T1000 (cell line): ENCODE measurements at places on chromosomes 3 and 15.

- no peak for DNase-seq
These were observed 53.0 kb downstream of the TBC1D2B start for GRCh38 chr15:78024519-78024870.

DNA sequence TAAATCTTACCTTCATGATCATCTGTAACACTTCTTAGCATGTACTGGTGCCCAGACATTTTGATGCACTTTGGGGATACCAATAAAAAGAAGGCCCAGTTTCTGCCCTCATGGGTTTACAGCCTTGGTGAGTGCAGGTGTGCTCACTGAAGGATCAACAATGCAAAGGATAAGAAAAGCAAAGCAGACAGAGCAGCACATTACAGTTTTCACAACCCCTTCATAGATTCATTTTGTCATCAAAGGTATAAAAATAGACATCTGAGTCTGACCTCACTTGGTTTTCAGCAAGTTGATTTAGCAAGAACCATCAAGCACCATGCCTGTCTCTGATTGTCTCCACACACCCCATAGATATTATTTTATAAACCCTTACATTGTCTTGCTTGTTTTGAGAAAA lies 77.6 kb downstream of the BFSP2 start:
- DNase-seq = no peak

- no peak for DNase-seq
These were observed 32.2 kb downstream of the ATP10A start for GRCh38 chr15:25830844-25831451.

- DNase-seq = peak; percentile 39
These were observed 617.4 kb downstream of the CADM2 start for GRCh38 chr3:85576091-85576690.

GRCh38 chr3:178086144-178086825 lies 450.0 kb upstream of the KCNMB2 start:
- no peak for DNase-seq

DNA sequence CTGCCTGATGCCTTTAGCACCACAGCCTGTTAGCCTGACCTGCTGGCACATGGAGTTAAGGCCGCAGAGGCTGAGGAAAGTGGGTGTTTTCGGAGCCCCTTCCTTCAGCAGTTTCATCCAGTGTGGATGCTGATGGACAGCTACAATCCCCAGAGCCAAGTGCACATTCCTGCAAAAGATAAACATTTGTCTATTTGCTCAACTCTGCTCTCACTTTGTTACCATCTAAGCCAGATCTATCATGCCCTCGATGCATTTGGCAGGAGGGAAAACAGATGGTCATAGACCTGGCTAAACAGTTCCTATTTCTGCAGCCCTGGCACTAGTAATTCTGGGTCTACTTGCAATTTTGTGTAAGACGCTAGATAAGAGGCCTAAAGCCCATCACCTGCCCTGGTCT lies 312.9 kb upstream of the RASGRP1 start:
- DNase-seq = no peak

DNA sequence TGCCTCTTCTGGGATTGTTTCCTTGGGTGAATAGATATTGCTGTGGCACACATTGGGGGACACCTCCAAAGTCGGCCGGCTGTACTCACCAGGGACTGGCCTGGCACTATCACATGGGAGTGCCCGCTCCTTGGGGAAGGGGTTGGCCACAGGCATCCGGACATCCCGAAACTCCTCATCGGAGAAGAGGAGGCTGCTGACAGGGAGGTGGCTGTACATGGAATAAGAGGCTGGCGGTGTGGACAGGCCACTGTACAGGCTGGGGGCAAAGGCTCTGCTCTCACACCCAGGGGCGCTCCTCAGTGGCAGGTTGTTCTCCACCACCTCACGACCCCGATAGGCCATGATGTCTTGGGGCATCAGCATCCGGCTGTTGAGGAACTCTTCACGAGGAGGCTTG lies 15.7 kb downstream of the BCL6 start:
- no peak for DNase-seq

GRCh38 chr3:149332227-149332765 lies 1.1 kb downstream of the TM4SF18 start:
- DNase-seq = no peak

GRCh38 chr3:125236331-125236903 lies 23.9 kb upstream of the SLC12A8 start:
- no peak for DNase-seq

DNA sequence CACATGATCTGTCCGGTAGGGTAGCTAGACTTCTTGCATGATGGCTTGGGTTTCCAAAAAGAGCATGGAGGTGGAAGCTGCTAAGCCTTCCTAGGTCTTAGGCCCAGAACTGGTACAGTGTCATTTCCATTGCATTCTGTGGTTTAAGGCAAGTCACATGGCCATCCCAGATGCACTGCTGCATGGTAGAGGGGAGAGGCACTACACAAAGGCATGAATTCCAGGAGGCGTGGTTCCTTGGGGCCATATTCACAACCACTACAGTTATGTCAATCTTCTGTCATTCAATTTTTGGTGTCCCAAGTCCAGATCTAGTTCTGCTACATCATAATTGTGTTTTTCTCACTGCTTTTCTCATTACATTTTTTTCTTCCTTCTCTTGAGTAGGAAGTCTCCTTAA lies 122.2 kb upstream of the CHRM5 start:
- DNase-seq = no peak

- DNase-seq = no peak
These were observed 471 bp downstream of the NKIRAS1 start for GRCh38 chr3:23916152-23916885.

DNA sequence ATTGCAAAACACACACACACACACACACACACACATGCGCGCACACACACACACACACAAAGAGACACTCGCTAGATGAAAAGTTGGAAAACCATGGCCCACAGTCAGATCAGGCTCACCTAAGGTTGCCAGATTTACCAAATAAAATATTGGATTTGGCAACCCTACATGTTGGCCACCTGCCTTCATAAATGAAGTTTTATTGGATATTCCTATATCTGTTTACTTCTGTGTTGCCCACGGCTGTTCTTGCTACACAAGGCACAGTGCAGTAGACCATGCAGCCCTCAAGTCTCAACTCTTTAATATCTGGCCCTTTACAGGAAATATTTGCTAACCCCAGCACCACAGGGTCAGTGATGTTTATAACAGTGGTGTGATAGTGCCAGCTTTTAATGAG lies 445.0 kb upstream of the PROK2 start:
- DNase-seq = no peak

DNA sequence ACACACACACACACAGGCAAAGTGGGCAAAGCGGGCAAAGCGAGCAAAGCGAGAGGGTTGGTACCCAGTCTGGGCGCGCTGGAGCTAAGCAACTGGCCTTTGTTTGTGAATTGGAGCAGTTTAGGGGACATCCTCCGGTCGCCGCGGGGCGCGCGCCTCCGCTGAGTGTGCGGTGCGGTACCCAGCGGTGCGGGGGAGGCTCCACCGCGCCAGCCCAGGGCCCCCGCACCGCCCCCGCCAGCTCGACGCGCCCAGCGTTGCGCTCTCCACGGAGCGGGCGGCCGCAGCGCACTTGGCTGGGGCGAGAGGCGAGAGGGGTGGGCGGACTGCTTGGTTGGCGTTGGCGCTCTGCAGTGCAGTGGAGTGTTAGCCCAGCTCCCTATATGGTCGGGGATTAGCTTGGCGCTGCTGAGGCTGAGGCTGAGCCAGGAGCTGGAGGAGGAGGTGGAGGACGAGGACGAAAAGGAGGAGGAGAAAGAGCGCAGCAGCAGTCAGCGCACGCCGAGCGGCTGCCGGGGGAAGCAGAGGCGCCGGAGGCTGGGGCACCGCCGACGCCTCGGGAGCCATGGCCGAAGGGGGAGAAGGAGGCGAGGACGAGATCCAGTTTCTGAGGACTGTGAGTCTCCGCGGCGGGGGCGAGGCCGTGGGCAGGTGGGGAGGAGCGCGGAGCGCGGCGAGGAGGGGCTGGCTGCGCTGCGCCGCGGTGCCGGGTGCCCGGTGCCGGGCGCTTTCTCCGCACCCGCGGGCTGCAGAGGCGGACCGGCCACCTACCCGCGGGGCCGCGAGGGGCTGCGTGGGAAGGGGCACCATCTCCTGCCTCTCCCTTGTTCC lies at the start of gene RYR3:
Gene RYR3, plus strand, starts transcription at position 487 of the 831 bp plus-strand sequence. Its CDS starts 79 bp downstream, at position 566.
- DNase-seq = no peak

GRCh38 chr3:123279121-123279520 lies 77.4 kb downstream of the SEC22A start:
- DNase-seq = no peak

- no peak for DNase-seq
These were observed 493.6 kb upstream of the MDFIC2 start for GRCh38 chr3:70806021-70806420.

GRCh38 chr15:51260202-51260601 lies 78.2 kb downstream of the CYP19A1 start:
- DNase-seq = no peak

DNA sequence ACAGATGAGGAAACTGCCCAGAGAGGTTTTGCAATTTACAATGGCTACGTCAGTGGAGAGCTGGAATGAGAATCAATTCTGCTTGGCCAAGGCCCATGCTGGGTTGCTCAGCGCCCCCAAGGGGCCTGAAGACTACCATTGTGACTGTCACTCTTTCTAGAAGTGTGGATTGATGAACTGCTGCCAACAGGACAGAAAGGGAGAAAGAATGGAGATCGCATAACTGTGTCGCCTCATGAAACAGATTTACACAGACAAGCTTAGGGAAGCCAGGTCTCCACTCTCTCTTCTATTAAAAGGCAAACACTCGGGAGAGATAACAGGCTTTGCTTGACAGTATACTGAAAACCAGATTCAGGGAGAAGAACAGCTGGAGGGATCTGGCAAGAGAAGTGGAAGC lies 160.0 kb downstream of the STT3B start:
- DNase-seq = no peak

GRCh38 chr15:68653801-68654200 lies 75.0 kb downstream of the CORO2B start:
- DNase-seq = no peak

- no peak for DNase-seq
These were observed 1142.1 kb upstream of the CADM2 start for GRCh38 chr3:83816653-83817052.

DNA sequence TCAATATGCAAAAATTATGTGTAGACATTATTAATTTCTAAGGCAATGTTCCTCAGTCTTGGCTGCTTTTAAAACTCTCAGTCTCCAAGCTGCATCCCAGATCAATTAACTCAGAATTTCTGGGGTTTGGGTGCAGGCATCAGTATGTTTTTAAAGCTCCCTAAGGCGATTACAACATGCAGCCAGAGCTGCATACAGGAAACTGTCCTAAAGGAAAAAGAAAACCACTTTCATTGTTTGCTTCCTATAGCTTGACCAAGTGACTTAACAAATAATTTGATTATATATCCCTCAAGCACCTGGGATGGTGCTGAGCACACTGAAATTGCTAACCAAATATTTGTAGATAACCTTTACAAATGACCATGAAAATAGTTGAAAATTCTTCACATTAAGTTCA lies 194.7 kb downstream of the DTWD1 start:
- DNase-seq = no peak

DNA sequence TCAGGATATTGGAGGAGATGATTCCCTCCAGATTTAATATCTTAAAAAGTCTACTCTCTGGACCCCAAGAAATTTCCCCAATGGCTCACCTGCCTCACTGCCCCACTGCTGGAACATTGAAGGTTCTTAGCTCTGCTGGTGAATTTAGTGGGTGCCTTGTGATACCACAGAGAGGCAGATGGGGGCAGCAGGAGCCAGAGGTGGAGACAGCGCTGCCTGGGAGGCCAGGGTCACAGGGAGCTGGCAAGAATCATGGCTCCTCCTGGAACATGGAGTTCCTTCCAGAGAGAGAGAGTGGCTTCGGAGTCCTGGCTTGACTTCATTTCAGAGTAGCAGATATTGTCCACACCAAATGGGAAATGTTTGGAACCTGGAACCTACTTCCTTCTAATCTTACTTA lies 263.5 kb upstream of the CFAP20DC start:
- DNase-seq = no peak

DNA sequence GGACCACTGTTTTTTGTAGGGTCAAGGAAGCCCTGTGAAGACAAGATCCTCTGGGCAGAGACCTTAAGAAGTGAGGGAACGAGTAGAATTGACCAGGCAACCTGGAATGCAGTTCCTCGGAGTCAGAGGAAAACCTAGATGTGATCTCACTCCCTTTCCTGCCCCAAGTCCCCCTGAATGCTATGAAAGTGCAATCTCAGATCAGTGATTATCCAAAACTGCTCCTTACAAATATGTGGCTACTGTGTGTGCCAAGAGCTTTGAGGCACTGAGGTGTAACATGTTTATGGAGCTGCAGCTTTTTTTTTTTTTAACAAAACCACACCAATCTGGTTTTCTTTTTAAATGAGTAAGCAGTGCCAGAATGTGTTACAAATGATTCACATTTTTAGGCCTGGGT lies 35.8 kb downstream of the THSD4 start:
- DNase-seq = no peak

DNA sequence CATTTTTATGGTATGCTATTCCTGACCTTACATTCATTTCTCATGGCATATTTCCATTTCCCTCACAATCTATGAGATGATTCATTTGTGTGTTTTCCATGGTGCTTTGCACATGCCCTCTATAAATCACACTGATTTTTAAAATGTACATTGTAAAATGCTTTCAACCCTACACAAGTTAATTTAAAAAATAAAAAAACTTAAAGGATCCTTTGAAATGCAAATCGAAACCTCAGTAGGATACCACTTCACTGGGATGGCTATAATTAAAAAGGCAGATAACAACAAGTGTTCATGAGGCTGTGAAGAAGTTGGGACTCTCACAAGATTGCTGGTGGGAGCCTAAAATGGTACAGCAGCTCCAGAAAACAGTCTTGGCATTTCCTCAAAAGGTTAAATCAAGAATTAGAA lies 83.5 kb downstream of the FMN1 start:
- no peak for DNase-seq

GRCh38 chr3:105661461-105661860 lies 207.4 kb downstream of the CBLB start:
- no peak for DNase-seq

GRCh38 chr15:58185439-58185838 lies 47.3 kb downstream of the AQP9 start:
- no peak for DNase-seq

GRCh38 chr3:132267391-132267993 lies 49.7 kb upstream of the ACP3 start:
- DNase-seq = no peak

- DNase-seq = peak; percentile 52
These were observed 61.3 kb upstream of the PSMD6 start for GRCh38 chr3:64084640-64085039.

GRCh38 chr3:69368129-69368741 lies 17.7 kb downstream of the FRMD4B start:
- no peak for DNase-seq

DNA sequence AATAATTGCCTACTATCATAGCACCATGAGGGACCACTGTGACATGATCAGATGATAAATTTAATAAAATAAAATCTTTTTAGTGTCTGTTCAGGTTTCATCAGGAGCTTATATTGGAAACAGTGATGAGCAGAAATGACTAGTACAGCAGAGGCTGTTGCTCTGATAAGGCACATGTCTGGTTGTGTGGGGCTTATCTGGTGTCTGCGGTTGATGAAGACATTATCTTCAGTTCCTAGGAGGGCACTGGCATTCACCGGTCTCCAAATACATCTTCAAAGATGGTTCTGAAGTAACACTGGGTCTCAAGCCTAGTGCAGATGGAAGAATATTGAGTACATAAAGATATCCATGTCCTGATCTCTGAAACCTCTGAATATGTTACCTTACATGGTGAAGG lies 125.3 kb downstream of the SUCNR1 start:
- DNase-seq = no peak

- no peak for DNase-seq
These were observed 15.5 kb upstream of the CCDC33 start for GRCh38 chr15:74220475-74221248.
